ENCODE measurements at places on chromosomes 5 and 9. TPM values are rescaled to one million over a fixed set of nuclear protein-coding genes. Genes with fewer than 3 reads are reported as not detected.
A peak's percentile ranks its signal among the peaks of the same experiment; 100 is the strongest.

GRCh38 chr5:78747705-78748359 lies 99.3 kb upstream of the LHFPL2 start:
- DNase-seq, result no peak

- no peak for DNase-seq
Measured at GRCh38 chr5:89071101-89071940, 188.3 kb upstream of the MEF2C start.

GRCh38 chr5:622359-622758 lies 10.2 kb downstream of the CEP72 start:
- no peak for DNase-seq

- no peak for DNase-seq
Measured at GRCh38 chr9:134809826-134810225, 70.8 kb upstream of the FCN2 start.

DNA sequence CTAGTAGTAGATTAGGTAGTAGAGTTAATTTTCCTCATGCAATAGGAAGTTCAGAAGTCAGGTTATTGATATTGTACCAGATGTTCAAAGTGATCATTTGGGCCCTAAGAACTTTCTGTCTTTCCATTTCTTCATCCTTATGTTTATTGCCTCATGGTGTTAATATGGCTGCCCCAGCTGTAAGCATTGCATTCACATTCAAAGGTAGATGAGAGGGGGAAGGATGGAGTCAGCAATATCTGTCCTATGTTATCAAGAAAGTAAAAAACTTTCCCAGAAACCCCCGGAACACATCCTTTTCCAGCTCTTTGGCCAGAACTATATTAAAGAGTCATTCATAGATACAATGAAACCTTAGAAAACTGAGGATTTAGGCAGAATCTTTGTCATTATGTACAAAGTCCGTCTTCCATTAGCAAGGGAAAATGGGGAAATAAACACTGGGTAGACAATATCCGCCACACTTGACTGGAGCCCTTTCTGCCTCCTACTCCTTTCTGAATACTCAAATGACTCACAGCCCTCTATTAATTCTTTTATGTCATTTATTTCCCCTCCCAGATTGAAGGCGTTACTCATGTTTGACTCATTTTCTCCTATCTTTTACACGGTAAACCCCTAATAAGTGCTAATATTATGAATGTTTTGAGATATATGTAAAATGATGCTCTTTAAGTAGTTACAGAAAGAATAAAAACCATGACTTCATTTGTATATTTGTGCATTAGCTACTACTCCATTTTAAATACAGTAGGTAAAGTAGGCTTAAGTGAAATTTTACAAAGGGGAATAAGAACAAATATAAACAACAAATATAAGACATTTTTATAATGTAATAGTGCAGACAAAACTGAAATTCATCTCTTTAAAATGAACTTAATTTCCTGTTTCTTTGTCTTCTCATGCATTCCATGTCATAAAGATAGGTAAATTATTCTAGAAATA lies 127.6 kb downstream of the SLF1 start:
- DNase-seq, result no peak

DNA sequence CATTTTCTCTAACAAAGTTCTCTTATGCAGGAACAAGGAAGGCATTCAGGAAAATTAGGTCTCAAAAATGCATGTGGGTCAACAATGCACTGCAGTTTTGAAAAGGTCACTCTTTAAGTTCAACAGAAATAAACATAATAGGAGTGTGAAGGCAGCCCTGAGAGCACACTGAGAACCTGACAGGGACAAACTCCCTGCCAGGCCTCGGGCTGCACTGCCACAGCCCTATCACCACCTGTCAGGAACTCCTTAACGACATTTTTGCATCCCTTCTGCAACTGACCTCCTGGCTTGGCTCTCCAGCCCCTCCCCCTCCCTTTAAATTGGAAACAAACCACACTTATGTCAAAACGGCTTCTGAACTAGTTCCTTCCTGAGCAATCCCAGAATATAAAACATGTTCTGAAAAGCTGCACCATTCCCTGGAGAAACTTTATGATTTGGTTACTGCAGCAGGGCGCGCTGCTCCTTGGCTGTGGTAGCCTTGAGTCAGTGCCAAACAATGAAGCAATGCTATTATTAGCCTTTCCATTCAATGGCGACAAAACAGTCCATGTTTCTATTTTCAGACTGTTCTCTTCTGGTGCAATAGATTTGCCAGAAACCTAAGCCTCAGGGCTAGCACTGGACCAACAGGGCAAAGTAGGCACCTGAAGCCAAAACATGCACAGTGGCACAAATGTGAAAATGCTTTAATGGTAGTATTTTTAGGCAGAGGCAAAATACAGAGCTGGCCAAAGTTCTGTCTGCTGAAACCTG lies 160.1 kb upstream of the ZNF608 start:
- peak; percentile 76 for DNase-seq

GRCh38 chr5:142048272-142048671 lies 35.4 kb upstream of the GNPDA1 start:
- DNase-seq, result no peak

- no peak for DNase-seq
Measured at GRCh38 chr5:150608991-150609390, 31.5 kb upstream of the SYNPO start.

GRCh38 chr5:56305001-56305950 lies 72.1 kb upstream of the ANKRD55 start:
- DNase-seq, result no peak

- DNase-seq, result no peak
Measured at GRCh38 chr9:86756576-86757381, 190.5 kb downstream of the GAS1 start.

- DNase-seq, result no peak
Measured at GRCh38 chr5:134738963-134739661, 764 bp downstream of the CAMLG start.

DNA sequence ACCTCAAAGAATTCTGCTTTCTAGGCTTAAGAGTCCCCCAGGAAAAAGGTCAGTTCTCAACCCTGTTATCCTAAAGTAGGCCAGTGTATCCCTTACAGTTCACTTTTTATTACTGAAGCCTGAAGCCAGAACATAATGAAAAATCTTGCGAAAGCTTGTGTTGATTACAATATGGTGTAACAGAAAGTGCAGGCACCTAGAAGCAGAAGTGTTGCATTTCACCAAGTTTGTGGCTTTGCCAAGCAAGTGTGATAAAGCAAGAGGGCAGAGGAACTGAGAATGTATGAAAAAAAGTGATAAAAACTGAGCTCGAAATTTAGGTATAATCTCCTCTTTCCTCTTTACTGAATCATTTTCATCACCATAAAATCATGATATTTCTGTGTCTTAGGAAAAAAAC lies 26.2 kb downstream of the AGTPBP1 start:
- no peak for DNase-seq

DNA sequence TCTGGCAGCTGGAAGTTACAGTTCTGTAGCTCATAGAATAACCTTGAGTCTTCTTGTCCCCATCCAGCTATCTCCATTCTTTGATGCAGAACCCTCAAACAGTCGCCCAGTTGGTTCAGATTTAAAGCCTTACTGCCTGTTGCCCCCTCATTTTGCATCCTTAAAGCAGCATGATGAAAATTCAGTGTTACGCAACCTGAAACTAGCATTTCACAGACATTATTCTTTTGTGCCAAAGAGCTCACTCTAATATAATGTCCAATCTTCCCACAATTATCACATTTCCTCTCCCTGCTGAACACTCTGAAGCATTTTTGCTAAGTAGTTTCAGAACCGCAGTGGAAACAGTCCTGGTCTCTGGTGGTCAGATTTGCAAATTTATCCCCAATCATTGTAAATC lies 318.0 kb downstream of the PSAT1 start:
- DNase-seq, result no peak

DNA sequence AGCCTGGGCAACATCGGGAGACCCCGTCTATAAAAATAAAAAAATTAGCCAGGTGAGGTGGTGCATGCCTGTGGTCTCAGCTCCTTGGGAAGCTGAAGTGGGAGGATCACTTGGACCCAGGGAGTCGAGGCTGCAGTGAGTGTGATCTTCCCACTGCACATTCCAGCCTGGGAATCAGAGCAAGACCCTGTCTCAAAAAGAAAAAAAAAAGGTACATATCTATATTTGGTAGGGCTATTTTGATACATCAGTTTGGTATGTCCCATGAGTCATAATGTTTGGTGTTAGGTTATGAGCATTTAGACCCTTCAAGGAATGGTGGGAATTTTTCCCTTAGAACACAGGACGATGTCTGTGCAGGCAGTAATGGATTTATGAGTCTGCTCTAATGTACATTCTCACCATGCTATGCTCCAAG lies 55.3 kb upstream of the POU4F3 start:
- no peak for DNase-seq

DNA sequence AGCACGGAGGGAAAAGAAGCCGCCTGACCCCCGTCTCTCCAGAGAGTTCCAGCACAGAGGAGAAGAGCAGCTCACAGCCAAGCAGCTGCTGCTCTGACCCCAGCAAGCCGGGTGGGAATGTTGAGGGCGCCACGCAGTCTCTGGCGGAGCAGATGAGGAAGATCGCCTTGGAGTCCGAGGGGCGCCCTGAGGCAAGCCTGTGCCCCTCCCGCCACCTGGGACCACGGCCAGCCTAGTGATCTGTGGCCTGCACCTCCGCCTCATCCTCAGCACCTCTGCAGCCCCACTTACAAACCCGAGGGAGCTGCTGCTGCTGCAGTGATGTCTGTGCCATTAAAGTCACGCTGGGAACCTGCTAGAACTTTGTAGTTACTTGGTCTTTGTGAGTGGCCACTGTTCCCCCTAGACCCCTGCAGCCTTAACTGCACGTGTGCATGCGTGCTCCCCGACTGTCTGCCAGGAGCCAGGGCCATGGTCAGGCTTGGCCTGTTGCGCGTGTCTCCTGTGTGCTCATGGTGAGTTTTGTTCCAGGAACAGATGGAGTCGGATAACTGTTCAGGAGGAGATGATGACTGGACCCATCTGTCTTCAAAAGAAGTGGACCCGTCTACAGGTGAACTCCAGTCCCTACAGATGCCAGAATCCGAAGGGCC lies 12.5 kb downstream of the SQSTM1 start:
- peak; percentile 30 for DNase-seq

GRCh38 chr9:37914701-37915358 lies 10.9 kb upstream of the SLC25A51 start:
- DNase-seq, result no peak

DNA sequence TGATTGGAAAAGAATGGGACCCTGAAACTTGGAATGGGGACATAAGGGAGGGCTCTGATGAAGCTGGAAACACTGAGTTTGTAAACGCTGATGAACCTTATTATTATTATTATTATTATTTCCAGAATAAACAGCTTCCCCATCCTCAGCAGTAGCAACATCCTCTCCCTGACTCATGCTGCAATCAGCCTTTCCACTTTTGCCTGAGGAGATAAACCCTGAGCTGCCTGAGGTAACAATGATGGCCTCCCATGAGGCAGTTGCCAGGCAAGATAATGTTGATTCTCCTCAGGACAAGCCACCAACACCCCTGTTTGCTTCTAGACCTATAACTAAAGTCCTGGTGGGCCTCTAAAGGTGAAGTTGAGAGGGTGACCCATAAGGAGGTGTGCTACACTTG lies 139.2 kb upstream of the ATP10B start:
- DNase-seq, result no peak

GRCh38 chr5:42514754-42515153 lies 91.5 kb downstream of the GHR start:
- DNase-seq, result no peak

GRCh38 chr9:22447618-22448305 lies 1.1 kb downstream of the DMRTA1 start:
- no peak for DNase-seq

DNA sequence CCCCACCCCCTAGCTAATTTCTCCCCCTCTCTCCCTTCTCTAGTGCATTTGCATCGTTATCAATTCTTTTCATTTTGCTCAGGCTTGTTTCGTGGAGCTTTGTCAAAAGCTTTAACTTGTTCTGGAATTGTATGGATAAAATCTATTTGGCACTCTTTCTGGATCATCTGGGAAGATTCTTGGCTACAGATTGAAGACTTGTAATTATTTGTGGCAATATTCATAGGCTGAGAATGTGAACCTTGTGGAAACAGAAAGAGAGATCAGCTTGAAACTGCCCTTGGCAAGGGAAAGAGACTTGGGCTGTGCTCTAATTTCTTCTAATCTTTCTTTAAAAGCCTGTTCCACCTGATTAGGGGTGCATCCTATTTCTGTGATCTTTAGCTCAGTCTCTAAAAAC lies 340.6 kb upstream of the DAB2 start:
- DNase-seq, result no peak

GRCh38 chr9:82558855-82559630 lies 503.9 kb downstream of the RASEF start:
- no peak for DNase-seq

DNA sequence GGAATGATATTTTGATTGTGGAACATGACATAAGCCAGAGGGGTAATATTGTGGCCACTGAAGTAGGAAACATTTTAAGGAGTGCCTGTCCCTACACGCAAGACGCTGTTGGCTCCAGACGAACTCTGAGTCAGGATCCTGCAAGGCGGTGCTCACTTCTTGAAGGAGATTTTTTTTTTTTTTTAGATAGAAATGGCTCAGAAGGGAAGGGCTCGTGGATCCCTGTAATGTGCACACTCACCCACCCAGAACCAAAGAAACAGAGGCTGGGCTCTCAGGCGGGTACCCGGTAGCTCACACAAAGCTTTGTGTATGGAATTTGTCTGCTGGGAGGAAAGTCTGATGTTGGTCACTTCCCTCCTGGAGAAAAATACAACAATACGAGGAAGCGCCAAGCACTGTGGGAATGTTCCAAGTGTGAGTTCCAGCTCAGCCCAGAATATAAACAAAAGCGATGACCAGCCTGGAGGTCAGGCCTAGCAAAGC lies 25.7 kb downstream of the RAPGEF1 start:
- DNase-seq, result peak; percentile 72

DNA sequence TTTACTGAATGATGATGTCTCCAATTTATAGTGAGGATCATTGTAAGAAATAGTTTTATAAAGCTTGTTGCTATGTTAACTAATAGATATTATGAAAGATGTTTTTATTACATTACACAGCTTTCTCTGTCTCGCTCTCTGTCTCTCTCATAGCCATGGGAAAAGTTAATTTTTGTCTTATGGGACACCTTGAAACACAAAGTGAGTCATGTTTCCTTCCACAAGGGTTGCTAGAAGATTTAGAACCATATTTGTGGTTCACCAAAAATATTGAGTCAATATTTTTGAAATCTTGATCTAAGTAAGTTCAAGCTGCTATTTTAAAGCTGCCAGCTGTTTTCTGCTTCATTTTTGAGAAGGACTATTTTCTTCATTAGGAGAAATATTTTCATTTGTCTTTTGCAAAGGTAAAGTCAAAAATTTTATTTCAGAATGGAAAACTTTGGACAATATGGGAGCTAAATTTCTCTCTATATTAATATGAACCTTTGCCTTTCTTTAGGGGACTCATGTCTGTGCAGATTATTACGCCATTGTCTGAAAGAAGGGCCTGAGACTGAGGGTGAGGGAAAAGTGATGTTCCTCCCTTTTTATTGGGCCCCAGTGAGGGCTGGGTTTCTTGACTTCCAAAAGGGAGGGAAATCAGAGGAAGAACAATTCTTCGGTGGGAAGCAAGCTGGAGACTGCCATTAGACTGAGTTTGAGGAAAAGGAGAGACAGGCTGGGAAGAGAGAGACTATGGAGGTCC lies 87.9 kb upstream of the SLC24A2 start:
- no peak for DNase-seq

AQP3 gene
- total RNA-seq, result 14.8 TPM

CDH12 gene
- not detected for total RNA-seq

PCDHGA10 gene
- total RNA-seq, result 5.3 TPM

RNF180 gene
- 12.5 TPM for total RNA-seq

RAPGEF6 gene
- 7.8 TPM for total RNA-seq

PNPLA7 gene
- total RNA-seq, result 10.7 TPM

CDKN2B gene
- total RNA-seq, result 1.8 TPM

INSL6 gene
- total RNA-seq, result not detected

GMCL2 gene
- total RNA-seq, result not detected

HABP4 gene
- 22.7 TPM for total RNA-seq

SLC6A7 gene
- total RNA-seq, result not detected

SCAMP1 gene
- 31.6 TPM for total RNA-seq

FREM1 gene
- 2.7 TPM for total RNA-seq

SV2C gene
- total RNA-seq, result 0.05 TPM

SARDH gene
- 0.64 TPM for total RNA-seq

Measured in left ventricle myocardium superior (tissue), 1 donor.